ENCODE measurements at places on chromosomes 5 and 9.
A peak's percentile ranks its signal among the peaks of the same experiment; 100 is the strongest.

DNA sequence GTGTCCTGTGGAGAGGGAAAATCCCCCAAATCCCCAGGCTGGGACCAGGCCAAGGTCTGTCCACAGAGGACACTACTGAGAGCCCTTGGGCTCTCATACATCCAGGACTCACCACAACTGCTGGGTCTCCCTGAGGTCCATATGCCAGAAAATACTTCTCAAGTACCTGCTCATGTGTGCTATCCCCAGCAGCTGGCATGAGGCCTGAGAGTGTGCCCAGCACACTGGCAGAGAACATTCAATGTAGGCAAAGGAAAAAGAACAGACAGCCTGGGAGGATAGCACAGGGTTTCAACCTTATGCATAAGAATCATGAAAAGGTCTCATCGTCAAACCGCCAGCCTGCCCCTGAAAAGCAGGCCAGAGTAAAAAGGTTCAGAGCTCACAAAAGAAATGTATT is 154.1 kb upstream of the TAS2R1 start:
- no peak for DNase-seq

DNA sequence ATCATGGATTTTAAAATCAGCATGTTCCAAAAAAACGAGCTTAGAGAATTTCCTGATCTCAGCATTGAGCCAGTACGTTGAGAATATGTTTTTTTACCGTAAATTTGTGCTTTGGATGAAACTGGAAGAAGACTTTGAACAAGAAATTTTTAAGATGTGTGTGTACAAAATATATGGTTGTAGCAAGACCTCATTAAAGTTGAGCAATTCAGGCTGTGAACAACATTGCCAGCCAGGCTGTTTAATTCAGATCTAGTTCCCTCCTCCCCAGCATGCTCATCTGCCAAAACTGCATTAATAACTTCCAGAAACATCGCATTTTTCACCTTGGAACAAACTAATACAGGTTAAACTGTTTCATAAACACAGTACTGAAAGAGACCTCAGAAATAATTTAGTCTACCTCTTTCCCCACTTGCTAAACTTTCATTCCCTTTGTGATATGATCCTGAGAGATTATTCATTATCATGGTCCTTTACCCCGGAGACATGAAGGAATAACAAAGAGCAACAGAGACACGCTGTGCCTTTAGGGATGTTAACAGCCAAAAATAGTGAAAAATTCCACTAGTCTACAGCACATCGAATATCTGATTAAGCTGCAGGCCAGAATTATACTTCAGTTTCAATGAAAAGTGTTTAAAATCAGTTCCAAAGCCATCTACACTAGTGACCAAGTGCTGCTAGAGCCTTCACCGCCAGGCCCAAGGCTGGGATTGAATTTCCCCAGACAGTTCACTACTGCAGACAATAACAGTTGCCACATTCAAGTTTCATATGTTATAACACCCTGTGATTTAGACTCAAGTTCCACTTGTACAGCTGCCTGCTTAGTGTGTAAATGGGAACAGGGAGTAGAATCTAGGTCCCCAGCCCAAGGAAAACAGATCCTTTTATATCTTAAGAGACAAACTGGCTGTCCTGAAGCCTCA is 89.6 kb downstream of the EFNA5 start:
- DNase-seq: peak; percentile 51

DNA sequence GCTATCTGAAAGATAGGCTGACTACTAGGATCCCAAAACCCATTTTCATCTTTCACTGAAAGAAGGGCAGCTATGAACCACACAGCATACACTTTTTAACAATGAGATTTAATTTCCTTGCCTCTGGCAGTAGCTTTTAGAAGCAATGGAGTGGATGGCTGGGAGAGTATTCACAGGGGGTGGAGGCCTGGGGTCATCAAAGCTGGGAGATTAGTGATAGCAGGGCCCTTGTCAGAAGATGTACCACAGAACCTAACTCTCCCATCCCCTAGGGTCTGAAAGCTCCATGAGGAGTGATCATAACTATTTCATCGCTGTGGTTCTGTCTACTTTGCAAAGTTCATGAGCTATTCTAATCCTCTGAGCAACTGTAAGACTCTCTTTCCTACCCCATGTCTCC is 332.2 kb downstream of the PRELID2 start:
- no peak for DNase-seq

- DNase-seq: peak; percentile 67
These were observed 22.2 kb downstream of the AHRR start for GRCh38 chr5:343461-344401.

DNA sequence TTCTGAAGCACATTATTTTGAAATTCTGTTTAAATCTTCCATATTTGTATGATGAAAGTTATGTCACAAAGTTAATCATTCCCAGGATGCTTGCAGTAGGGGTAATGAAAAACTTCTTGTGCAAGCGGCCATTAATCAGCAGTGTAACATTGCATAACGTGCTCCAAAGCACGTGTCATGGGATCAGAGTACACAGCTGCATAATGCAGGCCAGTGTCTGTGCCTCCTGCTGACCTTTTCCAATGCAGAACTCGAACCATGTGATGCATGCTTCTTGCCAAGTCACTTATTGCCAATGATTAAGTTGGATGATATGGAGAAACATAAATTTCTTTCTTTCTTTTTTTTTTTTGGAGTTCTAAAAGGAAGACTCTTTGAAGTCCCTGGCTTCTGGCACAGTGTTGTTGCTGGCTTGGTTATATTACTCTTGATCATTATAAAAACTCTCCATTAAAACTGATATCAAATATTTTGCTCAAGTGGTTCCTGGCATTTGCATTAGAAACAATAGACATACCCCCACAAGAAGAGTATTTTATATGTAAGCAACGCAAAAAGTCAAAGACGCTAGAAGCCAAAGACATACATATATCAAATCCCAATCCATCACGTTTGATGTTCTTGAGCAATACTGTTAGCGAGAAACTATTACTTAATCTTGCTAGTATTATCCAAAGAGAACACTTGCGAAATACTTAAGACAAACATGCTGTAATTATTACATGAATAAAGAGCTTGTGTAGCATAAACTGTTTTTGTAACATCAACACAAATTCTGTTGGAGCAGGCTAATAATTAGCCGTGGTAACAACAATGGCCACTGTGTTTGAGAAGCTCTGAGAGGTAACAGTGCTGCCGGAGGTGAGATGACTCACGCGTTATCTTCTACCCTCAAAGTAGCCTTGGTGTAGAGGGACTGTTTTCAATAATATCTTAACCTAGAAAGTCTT is 164.2 kb downstream of the AUH start:
- DNase-seq: peak; percentile 97

DNA sequence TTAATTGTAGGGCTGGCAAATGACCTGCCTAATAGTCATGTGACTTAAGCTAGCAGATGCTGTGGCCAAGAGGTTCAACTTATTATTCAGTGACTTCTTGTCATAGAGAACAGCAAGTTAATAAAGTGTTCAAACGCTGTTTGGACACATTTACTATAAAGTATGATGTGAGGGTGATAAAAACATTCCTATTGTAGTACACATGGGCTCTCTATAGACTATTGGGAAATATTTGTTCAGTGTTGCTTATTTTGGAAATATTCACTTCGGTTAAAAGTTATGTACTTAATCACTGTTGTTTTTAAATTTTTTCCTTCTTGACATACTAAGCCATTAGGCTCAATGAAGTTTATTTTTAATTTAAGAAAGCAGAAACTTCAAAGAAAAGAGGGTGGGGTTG is 345.0 kb downstream of the NNT start:
- peak; percentile 29 for DNase-seq

GRCh38 chr9:136762915-136763648 is 1.2 kb downstream of the LCN15 start:
- DNase-seq: no peak

- no peak for DNase-seq
These were observed 122.7 kb downstream of the ST8SIA4 start for GRCh38 chr5:100780376-100780870.

DNA sequence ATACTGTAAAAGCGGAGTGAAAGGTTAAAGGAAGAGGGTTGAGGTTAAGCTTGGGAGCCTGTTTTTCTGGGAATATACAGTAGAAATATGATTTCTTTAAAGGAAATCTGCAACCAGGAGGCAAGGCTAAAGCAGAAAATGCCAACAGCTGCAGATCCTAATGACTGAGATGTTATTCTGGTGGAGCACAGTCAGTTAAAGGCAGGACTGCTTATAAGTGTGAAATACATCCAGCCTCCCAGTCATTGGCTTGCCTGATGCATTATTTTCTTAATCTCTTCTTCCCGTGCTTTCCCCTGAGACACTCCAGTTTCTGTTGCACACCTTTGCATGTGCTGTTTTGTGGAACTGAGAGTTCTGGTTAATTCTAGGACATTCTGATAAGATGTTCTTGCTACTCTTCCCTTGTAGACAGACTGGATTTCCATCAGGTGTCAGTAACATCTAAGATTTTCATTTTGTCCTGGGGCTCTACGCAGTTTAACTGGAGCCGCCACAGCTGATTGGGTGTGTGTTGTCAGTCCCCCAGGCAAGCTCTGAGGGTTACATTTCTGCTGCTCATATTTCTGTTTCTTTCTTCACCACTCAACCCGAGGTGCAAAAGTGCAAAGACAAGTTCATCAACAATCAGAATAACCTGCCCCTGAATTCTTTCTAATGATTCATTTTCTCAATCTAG is 44.4 kb downstream of the CAST start:
- no peak for DNase-seq

- no peak for DNase-seq
These were observed 447.8 kb upstream of the CD180 start for GRCh38 chr5:67644221-67644920.

DNA sequence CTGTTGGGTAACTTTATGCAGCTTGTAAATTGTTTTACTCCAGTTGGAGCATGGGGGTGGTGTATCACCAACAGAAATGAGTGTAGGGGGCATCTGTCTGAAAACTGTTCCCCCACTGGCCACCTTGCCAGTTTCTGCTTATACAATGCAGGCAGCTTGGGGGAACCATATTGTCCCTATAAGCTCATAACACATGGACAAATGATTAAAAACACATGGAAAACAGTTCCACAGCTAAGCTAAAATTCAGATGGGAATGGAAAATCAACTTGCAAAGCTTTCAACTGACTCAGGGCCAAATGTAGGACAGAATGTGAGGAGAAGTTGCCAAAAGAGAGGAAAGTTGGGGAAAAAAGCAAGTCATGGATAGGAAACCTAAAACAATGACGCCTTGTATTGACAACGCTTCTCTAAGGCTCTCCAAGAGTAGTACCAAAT is 7.9 kb upstream of the CER1 start:
- no peak for DNase-seq

DNA sequence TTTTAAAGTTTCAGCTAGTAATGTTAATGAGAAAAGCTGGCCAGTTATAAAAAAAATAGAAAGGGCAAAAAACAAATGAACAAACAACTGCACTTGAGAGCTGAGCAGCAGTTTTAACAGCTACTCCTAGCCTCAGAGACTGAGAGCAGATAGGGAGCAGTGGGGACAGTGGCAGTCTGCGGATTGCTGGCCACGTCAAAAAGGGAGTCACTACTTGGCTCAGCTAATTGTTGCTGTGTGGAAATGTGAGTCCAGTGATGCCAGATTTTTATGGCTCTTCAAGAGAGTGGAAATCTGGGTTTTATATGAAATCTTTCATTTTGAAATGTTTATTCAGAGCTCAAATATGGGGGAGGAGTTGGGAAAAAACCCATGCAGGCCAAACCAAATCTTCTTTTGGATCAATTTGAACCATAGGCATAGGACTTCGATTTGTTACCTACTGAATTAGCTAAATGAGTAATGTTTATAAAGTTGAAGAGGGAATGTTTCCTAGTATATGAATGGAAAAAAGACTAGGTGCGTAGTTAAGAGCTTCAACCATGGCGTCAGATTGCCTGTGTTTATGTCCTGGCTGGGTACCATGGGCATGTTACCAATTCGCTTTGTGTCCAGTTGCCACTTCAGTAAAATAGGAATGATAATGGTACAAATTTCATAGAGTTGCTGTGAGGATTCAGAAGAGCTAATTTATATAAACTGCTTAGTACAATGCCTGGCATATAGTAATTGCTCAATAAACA is 102.1 kb downstream of the PAM start:
- DNase-seq: peak; percentile 89

DNA sequence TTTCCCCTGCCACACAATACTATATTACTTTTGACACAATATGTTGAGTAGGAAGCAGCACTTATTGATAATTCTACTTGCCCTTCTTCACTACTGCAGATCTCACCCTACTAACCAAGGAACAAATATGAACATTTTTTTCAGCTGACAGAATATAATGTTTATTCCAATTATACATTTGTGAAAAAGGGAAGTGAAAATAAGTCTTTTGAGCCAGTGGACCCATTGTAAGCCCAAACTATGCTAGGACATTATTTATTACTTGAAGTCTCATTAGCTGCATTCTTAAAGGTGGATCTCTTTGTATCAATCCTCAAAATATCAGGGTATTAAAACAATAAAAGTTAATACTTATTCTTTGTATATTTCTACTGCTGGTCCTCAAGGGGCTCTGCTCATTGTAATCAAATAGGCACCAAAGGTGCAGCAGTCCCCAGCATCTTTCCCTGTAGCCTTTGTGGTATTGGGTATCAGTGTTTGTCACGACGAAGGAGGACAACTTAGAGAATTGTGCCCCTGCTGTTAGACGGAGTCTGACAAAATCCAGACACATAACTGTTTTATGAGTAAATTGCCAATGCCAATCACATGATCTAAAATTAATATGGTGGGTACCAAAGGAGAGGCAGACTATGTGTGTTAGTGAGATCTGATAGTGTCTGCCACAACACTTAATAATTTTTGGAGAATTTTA is 453.5 kb upstream of the CDH9 start:
- no peak for DNase-seq

DNA sequence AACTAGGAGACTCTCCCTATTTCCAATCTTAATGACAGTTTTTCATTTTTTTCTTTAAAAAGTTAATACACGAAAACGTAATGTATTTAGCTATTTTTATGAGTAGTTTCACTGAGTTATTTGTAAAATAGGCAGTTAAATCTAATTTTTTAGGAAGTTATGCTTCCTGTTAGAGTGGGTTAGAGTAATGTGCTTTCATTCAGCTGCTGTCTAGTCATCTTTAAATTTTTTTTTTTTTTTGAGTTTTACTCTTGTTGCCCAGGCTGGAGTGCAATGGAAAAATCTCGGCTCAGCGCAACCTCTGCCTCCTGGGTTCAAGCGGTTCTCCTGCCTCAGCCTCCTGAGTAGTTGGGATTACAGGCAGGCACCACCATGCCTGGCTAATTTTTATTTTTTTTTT is 34.0 kb downstream of the CDC42SE2 start:
- no peak for DNase-seq

GRCh38 chr5:115257981-115258380 is 4.7 kb downstream of the PGGT1B start:
- DNase-seq: no peak

- no peak for DNase-seq
These were observed 15.6 kb upstream of the DIRAS2 start for GRCh38 chr9:90658181-90658580.

DNA sequence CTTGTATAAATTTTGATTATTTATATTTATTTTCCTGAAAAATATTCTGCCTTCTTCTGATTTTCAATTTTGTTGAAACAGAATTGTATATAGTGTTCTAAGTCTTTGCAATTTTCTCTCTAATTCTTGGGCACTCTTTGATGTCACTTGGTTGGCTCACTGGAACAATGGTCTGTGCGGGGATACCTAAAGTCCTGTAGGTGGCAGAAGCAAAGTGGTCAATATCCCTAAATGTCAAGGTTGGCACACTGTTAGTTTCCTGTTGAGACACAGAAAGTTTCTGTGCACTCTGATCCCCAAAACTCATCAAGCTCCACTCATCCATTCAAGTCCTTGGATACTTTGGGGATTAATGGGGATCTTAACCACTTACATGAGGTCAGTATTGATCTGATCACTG is 480.8 kb upstream of the CCNG1 start:
- DNase-seq: no peak

Data from GM04504 (cell line).